ENCODE measurements at places on chromosomes 5 and 9. TPM values are rescaled to one million over a fixed set of nuclear protein-coding genes. Genes with fewer than 3 reads are reported as not detected.

DNA sequence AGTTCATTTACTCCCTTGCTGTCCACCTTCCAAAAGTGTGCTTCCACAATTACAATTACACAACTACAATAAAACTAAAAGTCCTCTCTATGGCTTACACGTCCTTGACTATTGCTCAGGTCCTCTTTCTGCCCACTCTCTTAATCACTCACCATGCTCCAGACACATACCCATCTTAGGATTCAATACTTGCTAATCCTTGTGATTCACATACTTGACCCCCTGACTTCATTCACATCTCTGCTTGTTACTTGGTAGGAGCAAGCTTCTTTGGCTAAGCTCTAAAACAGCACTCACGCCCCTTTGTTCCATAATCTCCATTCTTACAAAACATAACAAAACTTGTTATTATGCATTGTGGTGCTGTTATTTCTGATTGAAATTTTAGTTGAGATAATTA, 215.8 kb downstream of the EDIL3 start:
- H3K27me3 ChIP-seq, result no peaks in the 10 kb centered on the region
- H3K36me3 ChIP-seq, result no peaks in the 10 kb centered on the region
- H3K27ac ChIP-seq, result no peak overlapping the region
- no peak for DNase-seq
- no peak overlapping the region for H3K4me3 ChIP-seq

The USP20 gene
- total RNA-seq, result 21.4 TPM

DNA sequence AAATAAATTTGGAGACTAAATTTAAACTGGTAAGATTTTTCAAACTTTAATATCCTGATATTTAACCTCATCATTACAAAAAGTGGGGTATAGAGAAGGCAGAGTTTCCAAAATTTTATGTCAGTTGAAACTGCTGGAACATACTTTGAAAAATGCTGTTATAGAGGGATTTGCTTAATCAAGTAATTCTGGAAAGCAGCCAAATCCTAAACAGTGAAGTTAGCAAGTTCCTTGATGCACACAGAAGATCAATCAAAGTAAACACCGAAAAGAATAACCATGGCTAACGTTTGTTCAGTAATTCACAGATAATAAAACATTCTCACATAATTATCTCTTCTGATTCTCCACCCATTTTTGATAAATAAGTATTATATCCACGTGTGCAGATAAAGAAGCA, 8.1 kb upstream of the PRR16 start:
- H3K27ac ChIP-seq, result no peak overlapping the region
- DNase-seq, result no peak
- no peaks in the 10 kb centered on the region for H3K27me3 ChIP-seq
- no peak overlapping the region for H3K4me3 ChIP-seq

DNA sequence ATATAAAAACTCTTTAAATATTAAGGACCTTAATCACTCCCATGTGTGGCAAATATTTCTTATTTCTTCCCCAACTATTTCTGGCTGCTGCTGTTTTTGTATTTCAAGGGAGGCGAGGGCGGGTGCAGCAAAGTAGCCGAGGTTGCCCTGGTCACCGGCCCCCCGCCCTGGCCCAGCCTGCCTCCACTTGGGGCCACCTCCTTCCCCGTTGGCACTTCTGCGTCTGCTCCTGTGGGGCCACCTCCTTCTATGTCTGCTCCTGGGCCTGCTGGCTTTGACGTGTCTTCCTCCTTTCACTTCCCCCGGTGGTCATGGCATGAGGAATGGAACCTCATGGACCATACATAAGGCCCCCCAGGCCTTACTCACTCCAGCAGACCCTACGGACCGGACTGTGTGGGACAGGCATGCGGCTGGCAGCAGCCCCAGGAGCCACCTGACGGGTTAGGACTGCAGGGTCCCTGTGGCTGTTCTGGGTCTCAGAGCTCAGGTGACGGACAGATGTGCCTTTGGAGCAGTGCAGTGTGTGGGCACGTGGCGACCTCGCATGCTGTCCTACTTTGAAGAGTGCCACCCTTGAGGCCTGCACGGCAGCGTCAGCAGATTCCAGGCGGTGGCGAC, 5.8 kb upstream of the ENTPD8 start:
- peaks cover 9% of the 10 kb centered on the region for H3K36me3 ChIP-seq
- H3K4me3 ChIP-seq, result no peak overlapping the region
- no peak overlapping the region for H3K27ac ChIP-seq
- H3K4me1 ChIP-seq, result peaks cover 7% of the 10 kb centered on the region
- DNase-seq, result no peak

The LCP2 gene
- 83.1 TPM for total RNA-seq
